ENCODE measurements at places on chromosomes 16 and 17. TPM values are rescaled to one million over a fixed set of nuclear protein-coding genes. Genes with fewer than 3 reads are reported as not detected.

DNA sequence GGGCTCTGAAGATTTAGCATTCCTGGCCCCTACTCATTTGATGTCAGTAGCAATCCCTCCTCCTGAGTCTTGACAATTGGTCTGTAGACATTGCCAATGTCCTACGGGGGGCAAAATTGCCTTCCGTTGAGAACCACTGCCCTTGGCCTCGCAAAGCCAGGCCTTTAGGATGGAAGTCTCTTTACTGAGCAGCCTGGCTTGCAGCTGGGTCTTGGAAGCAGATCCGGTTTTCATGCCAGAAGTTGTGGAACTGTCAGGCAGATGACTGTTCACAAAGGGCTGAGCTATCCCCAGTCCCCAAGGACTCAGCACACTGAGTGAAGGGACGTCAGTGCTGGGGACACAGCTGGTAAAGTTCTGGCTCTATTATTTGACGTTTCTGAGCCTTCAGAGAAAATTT lies 83.2 kb downstream of the WSCD1 start:
- no peak for DNase-seq

DNA sequence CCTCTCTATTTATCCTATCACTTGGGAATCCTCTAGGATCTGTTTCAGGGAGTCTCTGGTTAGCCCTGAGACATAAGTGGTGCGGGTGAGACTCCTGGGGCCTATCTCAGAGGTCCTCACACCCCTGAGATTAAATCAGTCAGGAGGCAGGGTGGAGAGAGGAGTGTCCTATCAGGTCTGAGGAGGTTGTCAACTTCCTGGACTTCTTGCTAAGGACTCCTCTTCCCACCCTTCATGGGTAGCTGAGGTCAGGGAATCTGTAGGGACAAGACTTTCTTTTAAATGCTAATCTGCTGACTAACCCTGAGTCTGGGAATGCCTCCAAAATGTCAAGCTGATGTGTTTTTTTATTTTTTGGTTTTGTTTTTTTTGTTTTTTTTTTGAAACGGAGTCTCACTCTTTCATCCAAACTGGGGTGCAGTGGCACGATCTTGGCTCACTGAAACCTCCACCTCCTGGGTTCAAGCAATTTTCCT lies 6.6 kb upstream of the ARMC5 start:
- no peak for DNase-seq

DNA sequence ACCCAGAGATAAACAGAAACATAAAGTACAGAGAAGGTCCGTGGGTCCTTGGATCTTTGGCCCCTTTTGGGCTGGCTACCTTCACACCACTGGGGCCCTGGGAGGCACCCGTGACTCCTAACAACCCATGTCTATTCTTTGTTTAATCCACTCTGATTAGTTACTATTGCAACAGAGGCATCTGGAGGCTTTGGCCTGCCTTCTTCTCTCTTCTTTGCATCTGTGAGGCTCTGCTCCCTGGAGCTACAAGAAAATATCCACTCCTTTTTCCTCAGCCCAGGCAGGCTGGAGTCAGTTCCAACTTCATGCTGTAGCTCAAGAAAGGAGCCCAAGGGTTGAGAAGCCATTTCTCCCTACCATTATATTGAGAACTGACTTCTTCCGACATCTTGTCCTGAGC lies 9.5 kb upstream of the CMIP start:
- DNase-seq = no peak

- DNase-seq = no peak
Measured at GRCh38 chr17:2906901-2907300, 110.7 kb downstream of the RAP1GAP2 start.

DNA sequence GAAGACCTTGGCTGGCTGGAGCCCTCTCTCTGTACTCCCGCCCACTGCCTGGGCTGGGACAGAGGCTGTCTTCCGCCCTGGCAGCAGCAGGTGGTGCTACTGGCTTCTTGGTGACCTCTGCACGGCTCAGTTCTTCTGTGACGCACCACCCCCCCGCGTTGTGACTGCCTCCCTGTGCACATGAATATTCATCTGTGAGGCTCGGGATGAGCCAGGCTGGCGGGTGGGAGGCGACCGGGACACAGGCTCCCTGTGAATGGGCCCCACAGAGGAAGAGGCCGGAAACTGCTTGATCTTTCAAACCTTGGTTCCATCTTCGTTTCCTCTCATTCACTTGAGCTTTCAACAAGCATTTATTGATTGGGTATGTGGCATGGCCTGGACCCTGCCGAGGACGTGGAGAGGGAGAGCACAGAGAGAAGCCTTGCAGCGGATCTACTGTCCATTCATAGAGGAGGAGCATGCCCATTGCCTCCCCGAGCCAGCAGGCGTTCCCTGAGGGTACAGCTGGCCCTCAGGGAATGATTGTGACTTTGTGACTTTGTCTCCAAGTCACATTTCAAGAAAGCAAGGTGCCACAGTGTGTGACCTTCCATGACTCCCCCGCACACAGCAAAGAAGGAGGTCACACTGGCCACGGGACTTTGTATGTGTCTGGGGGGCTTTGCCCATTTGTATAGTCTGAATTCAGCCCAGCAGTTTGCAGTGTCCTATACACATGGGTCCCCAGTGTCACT lies 45.0 kb downstream of the B9D1 start:
- no peak for DNase-seq

DNA sequence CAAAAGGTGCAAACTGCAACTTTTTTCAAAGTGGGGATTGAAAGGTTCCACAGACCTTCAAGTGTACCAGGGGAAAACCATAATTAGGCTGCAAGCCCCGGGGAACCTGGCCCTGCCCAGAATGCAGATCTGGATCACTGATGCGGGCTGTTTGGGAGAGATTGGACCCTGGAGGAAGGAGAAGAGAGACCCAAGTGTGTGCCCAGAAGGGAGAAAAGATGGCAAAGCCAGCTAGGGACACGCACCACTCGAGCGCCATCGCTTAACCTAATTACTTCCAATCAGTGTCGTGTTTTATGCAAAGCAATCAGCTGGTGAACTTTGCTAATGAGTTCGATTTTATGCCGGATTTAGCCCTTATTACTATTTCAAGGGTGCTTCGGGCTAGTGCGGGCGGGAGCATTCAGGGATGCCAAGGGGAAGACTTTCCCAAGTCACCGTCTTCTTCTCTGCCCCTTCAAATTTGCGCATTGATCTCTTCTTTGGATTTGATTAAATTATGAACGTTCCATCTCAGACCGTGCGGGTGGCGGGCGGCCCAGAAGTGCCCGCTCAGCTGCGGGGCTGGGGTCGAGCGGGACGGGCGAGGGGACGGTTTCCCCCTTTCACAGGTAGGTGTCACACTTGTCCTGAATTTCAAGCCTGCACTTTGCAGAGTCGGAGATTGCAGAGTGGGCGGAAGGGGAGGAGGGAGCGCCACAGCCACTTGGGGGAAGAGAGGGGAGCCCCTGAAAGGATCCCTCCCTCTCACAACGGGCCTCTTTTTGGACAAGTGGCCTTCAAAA lies 4.0 kb downstream of the IRX5 start:
- DNase-seq = no peak

GRCh38 chr16:28069971-28070794 lies 6.7 kb upstream of the GSG1L start:
- DNase-seq = no peak

DNA sequence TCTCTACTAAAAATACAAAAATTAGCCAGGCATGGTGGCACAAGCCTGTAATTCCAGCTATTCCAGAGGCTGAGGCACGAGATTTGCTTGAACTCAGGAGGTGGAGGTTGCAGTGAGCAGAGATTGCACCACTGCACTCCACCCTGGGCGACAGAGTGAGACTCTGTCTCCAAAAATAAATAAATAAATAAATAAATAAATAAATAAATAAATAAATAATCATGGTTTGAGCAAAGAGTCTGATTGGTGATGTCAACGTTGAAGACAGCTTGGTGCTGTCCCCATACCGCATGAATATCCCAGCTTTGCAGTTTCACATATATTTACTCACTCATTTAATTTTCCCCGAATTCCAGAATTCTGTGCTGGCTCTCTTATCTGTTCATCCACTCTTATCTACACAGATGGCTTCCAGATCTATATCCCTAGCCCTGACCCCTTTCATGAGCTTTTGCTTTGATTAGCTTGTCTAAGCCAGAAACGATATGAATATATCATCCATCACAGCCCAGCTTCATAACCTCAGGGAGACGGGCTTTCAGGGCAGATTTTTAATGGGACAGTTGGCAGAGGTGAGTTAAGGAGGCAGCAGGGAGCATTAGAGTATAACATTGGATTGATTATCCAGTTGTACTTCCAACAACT lies 91.0 kb downstream of the SPACA3 start:
- no peak for DNase-seq

- no peak for DNase-seq
Measured at GRCh38 chr16:47978491-47979163, 177.2 kb downstream of the ABCC12 start.

GRCh38 chr16:927931-928330 lies 42.9 kb downstream of the LMF1 start:
- DNase-seq = no peak

PPP1R27 gene
- not detected for total RNA-seq

CCR7 gene
- 152 TPM for total RNA-seq

All from CD8-positive, alpha-beta memory T cell (primary cell).